Astrocyte of the cerebellum (primary cell): ENCODE measurements at places on chromosomes 4 and X.

GRCh38 chr4:6972911-6973310 is 63.3 kb downstream of the TBC1D14 start:
- no peak for DNase-seq

DNA sequence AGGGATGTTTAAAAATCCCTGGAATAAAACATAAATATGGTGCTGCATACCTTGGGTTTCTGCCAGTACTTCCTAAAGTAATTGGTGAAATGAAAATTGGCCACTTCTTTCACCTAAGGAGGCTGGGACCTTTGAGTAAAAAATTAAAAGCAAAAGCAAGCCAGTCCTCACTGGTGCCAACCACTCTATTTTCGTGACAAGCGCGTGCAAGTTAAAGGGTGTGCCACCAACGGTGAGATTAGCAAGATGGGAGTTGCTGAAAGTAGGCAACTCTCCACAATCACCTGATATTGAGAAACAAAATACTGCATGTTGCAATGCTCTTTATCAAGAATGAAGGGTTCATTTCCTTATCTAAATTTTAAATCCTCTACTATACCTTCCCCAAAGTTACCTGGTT is 19.7 kb upstream of the RTL9 start:
- DNase-seq: no peak

GRCh38 chr4:1445716-1446445 is 39.6 kb upstream of the NKX1-1 start:
- no peak for DNase-seq

DNA sequence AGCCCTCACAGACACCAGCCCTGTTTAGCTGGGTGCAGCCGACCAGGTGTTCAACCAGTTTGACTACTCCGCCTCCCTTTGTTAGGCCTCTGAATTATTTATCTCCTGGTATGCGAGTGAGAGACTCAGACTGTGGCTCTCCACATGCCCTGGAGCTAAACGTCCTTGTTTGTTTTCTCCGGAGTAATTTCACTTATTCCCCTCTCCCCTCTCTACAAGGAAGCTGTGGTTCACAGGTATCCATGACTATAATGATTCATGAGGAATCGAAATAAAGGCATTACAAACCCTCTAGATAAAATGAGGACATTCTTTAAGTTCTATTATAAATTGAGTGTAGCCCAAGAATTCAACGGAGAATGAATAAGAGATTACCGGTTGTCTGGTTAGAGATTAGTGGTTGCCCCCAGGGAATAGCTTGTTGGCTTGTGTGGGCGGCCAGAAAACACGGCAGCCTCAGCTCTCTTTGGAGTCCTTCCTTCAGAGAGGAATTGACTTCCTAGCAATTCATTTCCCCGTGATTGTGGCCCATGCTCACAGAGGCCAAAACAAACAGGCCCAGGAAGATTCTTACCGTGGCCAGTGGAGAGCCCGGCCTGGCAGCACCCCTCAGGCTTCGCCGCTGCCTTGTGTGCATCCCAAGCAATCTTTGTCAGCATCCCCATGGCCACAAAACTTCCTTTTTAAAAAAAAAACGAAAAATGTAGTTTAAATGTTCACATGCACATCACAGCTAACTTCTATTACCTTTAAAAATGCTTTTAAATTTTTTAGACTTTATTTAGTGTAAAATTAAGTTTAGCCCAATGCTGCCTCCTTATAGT is 60.2 kb upstream of the CBR4 start:
- DNase-seq: peak; percentile 93

GRCh38 chr4:114494246-114494803 is 104.3 kb upstream of the UGT8 start:
- DNase-seq: no peak

- peak; percentile 42 for DNase-seq
Observed at GRCh38 chrX:155767051-155767875, 113.9 kb upstream of the VAMP7 start.

GRCh38 chr4:87932718-87933141 is 42.8 kb upstream of the SPP1 start:
- no peak for DNase-seq

- DNase-seq: no peak
Observed at GRCh38 chr4:55933611-55934010, 15.1 kb upstream of the CEP135 start.

GRCh38 chrX:131054906-131055305 is 3.2 kb upstream of the ARHGAP36 start:
- no peak for DNase-seq
